ENCODE measurements at places on chromosomes 1 and 21.
A peak's percentile ranks its signal among the peaks of the same experiment; 100 is the strongest.

GRCh38 chr1:235865565-235866204, 1.0 kb downstream of the LYST start:
- no peak for DNase-seq

- peak; percentile 67 for DNase-seq
These were observed at the start of gene EFNA1 for GRCh38 chr1:155127105-155127966. EFNA1 (plus strand) TSS chr1:155127876; CDS start chr1:155127978, 102 bp downstream.

DNA sequence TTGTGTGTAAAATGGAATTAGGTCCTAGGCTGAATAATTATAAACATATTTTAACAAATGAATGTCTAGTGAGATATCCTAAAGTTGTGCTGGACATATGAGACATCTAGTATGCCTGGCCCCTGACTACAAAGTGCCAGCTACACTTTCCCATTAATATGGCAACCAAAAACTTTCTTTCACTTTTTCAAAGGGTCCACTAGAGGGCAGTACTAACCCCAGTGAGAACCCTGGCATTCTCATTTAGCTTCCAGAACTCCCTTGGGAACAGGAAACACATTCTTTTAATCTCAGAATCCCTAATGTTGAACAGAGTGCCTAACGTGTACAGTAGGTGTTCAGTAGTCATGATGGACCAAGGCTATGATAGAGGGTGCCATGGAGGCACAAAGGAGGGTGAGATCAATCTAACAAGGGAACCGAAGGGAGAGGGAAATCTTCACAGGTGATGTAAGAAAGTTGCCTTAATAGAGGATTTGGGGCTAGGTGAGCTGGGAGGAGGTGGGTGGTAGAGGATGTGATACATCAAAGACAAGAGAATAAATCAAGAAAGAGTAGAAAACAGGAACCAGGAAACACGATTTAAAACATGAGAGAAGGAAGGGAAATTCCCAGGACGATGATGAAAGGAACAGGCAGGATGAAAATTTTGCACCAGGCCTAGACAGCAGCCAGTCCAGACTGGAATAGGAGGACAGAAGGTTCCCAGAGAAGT, 41.6 kb downstream of the NSL1 start:
- peak; percentile 58 for DNase-seq

GRCh38 chr1:213391445-213391844, 340.4 kb downstream of the RPS6KC1 start:
- no peak for DNase-seq

GRCh38 chr1:26401891-26402290, 8.7 kb upstream of the LIN28A start:
- DNase-seq: no peak

DNA sequence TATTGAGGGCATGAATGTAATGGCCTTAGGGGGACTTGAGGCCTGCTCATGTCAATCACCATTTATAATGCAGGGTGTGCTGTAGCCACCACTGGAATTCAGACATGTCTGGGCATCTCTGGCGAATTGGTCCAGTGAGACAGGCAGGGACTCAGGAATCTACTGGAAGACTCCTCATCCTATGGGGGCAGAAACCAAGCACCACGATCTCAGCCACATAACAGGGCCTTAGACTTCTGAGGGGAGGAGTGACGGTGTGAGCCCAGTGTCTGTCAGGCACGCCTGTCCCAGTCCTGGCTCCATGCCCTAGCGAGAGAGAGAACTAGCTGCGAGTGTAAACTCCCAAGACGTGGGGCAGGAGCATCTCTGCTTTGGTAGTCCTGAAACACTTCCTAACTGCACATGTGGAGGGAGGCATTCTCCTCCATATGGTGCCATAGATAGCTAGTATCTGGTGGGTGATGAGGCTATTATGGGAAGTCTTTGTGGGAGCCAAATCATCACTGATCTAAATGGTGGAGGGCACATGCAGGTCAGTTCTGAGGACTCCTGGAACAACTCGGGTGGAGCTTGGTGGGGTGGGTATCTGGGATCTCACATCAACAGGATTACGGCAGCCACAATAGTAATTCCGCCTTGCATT, 29.8 kb upstream of the KIAA0040 start:
- no peak for DNase-seq

- DNase-seq: no peak
These were observed 65.0 kb downstream of the LPAR3 start for GRCh38 chr1:84827976-84828375.

GRCh38 chr1:215551806-215552205, 15.3 kb upstream of the KCTD3 start:
- no peak for DNase-seq

DNA sequence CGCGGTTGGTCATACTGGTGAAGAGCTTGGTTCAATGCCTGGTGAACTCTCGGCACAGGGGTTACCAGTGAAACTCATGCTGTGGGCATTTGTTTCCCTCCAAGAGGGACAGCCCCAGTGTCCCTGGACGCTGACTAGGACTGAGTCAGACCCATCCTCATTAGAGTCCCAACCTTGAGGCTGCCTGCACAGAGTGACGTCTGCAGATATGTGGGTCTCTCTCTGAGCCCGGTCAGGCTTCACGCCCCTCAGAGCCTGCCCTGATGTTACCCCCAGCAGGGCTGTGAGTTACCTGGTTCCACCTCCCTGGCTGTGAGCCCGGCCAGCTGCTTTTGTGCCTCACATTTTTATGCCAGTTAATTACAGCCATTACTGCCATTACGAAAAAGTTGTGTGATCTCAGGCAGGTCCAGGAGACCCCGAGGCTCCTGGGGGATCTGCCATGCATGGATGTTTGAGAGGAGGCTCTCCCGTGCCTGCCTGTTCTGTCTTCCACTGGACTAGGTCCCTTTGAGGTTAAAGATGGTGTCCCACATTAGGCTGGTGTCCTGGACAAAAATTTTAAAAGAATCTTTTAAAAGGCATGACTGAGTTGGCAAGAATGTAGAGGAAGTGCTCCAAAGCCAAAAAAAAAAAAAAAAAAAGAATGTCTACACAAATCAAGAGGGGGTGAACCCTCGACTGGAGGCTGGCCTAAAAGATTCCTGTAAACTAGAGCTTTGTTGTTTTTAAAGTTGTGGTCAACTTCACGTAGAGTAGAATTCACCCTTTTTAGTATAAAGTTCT, 36.6 kb upstream of the PADI1 start:
- peak; percentile 81 for DNase-seq

GRCh38 chr1:200707116-200707515, 31.6 kb upstream of the CAMSAP2 start:
- DNase-seq: no peak

- peak; percentile 85 for DNase-seq
These were observed 1.2 kb downstream of the NEXN start for GRCh38 chr1:77889671-77890070.

- no peak for DNase-seq
These were observed 9.6 kb upstream of the FABP3 start for GRCh38 chr1:31382379-31382989.

DNA sequence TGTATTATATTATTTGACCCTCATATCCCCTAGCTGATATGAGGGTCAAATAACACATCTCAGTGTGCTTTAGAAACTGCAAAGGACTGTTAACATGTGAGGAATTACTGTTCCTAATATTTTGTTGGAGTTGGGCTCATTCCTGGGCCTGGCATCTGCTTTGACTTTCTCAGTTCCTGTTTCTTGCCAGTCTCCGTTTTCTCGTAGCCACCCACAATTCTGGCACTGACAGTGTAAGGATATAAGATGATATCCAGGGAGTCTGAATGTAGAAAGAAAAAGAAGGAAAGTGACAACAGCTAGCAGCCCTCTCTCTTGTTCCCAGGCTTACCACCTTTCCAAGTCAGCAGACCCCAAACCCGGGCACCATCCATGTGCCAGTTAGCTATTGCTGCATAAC, 54.4 kb upstream of the SCMH1 start:
- DNase-seq: no peak

- DNase-seq: no peak
These were observed 61.8 kb upstream of the COA6 start for GRCh38 chr1:234311414-234311813.

- no peak for DNase-seq
These were observed 40.8 kb upstream of the MPZL1 start for GRCh38 chr1:167681024-167681423.

GRCh38 chr1:161198897-161199431, at the start of gene ADAMTS4:
ADAMTS4 (minus strand) TSS chr1:161199054; CDS start chr1:161198627, 427 bp downstream.
- peak; percentile 65 for DNase-seq

- DNase-seq: no peak
These were observed 41.1 kb downstream of the KCNJ6 start for GRCh38 chr21:37874904-37875780.

GRCh38 chr1:149888247-149888998, 10.9 kb upstream of the BOLA1 start:
- peak; percentile 87 for DNase-seq

- no peak for DNase-seq
These were observed 22.1 kb downstream of the ADAM30 start for GRCh38 chr1:119874186-119874585.

- no peak for DNase-seq
These were observed 139.4 kb downstream of the RUNX1 start for GRCh38 chr21:34909492-34910292.

DNA sequence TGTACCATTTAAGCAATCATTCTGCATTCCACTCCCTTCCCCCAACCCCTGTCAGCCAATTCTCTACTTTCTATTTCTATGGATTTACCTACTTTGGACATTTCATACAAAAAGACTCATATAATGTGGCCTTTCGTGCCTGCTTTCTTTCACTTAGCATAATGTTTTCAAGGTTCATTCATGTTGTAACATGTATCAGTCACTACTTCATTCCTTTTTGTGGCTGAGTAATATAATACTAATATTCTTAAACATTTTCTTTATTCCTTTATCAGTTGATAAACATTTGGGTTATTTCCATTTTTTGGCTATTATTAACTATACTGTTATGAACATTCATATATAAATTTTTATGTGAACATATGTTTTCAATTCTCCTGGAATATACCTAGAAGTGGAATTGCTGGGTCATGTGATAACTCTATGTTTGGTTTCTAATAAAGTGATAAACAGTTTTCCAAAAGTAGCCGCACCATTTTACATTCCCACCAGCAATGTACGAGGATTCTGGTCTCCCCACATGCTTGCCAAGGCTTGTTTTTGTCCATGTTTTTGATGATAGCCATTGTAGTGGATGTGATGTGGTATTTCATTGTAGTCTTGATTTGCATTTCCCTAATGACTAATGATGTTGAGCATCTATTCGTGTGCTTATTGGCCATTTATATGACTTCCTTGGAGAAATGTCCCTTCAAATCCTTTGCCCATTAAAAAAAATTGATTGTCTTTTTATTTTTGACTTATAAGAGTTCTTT, 61.9 kb upstream of the GNG12 start:
- no peak for DNase-seq

DNA sequence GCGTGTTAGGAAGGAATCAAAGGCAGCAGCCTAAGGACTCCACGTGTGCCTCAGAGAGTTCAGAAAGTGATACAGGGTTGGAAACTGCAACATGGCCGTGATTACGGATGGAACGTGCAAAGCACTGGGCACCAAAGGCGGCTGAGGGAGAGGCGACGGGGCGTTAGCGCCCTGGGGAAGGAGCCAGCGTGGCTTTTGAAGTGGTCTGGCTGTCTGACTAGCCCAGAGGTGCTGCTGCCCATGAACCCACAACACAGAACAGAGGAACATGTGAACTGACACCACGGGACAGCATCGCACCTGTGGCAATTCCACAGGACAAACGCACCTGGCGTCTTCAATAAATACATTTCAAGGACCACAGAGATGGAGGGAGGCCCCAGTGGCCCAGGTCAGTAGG, 18.0 kb upstream of the TMEM52 start:
- no peak for DNase-seq

DNA sequence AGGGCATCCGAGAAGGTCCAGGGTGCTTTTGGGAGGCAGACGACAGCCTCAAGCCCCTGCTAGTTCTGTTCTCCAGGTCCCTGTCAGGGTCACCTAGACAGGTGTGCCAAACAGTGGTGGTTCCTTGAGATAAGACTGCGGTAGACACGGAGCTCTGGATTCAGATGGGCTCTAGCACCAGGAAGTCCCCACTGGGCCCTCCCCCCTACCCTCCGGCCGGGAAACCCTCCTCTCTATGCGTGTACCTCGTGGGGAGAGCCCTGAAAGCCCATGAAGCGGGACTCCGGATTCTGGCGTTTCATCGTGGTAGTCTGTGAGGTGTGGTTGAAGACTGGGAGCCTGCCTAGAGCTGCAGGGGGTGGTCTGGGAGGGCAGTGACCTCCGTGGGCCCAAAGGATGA, 2.1 kb upstream of the KCNA2 start:
- no peak for DNase-seq

DNA sequence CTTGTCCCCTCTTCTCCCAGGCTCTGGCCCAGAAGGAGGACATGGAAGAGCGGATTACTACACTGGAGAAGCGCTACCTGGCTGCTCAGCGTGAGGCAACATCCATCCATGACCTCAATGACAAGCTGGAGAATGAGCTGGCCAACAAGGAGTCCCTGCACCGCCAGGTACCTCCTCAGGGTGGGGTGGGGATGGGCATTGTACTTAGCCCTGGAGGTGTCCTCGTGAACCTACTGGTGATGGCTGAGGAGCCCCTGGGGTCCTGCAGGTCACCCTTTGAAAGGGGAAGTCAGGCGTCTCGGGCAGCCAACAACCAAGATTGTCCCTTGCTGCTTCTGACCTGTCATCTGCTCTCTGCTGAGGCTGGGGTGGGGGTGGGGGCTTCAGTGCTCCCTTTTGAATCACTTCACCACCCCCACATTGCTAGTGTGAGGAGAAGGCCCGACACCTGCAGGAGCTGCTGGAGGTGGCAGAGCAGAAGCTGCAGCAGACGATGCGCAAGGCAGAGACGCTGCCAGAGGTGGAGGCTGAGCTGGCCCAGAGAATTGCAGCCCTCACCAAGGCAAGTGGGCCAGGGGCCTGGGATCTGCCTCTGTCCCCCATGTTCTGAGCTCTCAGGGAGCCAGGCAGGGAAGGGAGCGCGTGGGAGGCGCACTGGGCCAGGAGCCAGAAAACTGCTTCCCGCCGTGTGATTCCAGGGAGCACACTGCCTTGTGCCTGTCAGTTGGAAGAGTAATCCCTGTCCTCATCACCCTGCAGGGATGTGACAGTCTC, 19.7 kb downstream of the PPFIA4 start:
- DNase-seq: no peak

GRCh38 chr1:4085546-4085945, 185.5 kb upstream of the C1orf174 start:
- DNase-seq: no peak

DNA sequence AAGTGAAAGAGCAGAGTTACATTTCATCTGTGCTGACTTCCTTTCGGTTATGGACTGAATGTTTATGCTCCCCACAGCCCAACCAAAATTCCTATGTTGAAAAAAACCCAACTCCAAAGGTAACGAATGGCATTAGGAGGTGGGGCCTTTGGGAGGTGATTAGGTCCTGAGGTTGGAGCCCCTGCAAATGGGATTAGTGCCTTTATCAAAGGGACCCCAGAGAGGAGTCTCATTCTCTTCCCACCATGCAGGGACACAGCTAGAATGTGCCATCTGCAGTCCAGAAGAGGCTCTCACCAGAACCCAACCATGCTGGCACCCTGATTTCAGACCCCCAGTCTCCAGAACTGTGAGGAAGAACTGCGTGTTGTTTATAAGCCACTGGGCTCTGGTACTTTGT, 199.3 kb downstream of the TOMM20 start:
- DNase-seq: no peak

DNA sequence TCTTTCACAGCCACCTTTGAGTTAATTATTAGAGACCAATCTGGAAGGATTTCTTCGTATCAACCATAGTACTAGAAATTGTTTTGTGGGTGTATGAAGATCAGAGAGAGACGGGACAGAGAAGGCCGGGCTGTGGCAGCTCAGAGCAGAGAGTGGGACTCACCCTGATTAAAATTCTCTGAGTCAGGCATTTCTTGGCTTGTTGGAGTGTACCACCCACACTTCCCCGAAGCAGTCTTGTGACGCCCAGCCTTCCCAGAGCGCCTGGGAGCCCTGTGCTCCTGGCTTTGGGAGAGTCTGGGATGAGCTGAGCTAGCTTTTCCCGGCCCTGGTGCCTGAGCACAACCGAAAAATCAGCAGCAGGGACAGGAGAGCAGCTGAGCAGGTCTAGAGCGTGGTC, 19.4 kb downstream of the PLEKHM2 start:
- peak; percentile 89 for DNase-seq
